ENCODE measurements at places on chromosomes 6 and 20. TPM values are rescaled to one million over a fixed set of nuclear protein-coding genes. Genes with fewer than 3 reads are reported as not detected.
A peak's percentile ranks its signal among the peaks of the same experiment; 100 is the strongest.

- H3K4me3 ChIP-seq: peak overlapping the region; percentile 16
- H3K4me1 ChIP-seq: no peaks in the 10 kb centered on the region
- no peaks in the 10 kb centered on the region for H3K36me3 ChIP-seq
- no peaks in the 10 kb centered on the region for H3K27me3 ChIP-seq
These were observed 89.8 kb upstream of the PRSS16 start for GRCh38 chr6:27157459-27158315.

DNA sequence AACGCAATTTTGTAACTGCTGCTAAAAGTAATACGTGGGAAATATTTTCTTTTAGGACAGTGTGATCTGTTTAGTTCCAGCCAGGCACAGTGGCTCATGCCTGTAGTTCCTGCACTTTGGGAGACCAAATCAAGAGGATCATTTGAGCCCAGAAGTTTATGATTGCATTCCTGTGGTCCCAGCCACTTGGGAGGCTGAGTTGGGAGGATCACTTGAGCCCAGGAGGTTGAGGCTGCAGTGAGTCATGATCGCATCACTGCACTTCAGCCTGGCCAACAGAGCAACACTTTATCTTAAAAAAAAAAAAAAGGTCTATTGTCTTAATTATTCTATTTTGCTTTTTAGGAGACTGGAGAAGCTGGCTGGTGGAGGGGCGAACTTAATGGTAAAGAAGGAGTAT, 101.5 kb downstream of the CD2AP start:
- no peak for DNase-seq
- no peak overlapping the region for H3K27ac ChIP-seq
- H3K4me1 ChIP-seq: no peaks in the 10 kb centered on the region
- H3K27me3 ChIP-seq: no peaks in the 10 kb centered on the region
- H3K36me3 ChIP-seq: peaks cover 62% of the 10 kb centered on the region

- no peak overlapping the region for H3K4me3 ChIP-seq
- H3K27me3 ChIP-seq: no peaks in the 10 kb centered on the region
These were observed 667.3 kb upstream of the CITED2 start for GRCh38 chr6:140041571-140042332.

DNA sequence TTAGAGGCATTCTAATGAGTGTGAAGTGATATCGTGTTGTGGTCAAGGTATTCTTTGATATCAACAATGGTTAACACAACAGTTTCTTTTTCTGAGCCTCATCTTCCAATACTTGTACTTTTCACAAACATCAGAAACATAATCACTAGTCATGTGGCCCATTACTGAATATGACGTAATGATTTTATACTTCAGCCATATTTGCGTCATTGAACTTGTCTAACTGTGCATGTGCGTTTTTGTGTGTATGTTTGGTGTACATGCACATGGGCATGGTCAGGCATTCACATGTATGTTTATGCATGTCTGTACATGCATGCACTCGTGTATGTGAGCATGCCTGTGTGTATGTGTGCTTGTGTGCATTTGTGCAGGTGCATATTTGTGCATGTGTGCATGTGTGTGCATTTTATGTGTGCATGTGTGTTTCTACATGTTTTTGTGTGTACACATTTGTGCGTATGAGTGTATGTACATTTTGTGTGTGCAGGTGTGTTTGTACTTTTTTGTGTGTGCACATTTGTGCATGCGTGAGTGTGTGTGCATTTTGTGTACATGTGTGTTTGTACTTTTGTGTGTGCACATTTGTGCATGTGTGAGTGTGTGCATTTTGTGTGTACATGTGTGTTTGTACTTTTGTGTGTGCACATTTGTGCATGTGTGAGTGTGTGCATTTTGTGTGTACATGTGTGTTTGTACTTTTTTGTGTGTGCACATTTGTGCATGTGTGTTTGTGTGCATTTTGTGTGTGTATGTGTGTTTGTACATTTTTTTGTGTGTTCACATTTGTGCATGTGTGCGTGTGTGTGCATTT, 29.4 kb downstream of the PRR18 start:
- no peak overlapping the region for H3K27ac ChIP-seq
- H3K4me3 ChIP-seq: no peak overlapping the region
- H3K27me3 ChIP-seq: no peaks in the 10 kb centered on the region
- no peaks in the 10 kb centered on the region for H3K36me3 ChIP-seq
- no peaks in the 10 kb centered on the region for H3K4me1 ChIP-seq

DNA sequence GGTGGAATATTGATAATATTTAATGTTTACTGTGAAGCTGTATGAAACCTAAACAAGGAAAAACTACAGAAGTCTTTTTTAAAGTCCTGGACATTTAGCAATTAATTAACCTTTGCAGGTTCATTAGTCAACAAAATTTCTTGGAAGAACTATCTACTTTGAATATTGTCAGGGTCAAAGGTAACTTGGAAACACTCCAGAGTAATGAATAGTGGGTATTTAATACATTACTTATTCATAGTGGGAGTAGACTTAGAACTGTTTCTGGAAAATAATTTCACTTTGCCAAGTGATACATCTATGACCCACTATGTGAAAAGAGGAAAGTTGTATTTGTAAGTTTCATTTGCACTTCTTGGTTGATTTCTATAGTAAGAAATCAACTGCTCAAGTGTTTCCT, 319.1 kb downstream of the TFAP2B start:
- no peak overlapping the region for H3K4me3 ChIP-seq
- no peaks in the 10 kb centered on the region for H3K36me3 ChIP-seq
- no peak for DNase-seq
- no peak overlapping the region for H3K27ac ChIP-seq
- H3K4me1 ChIP-seq: no peaks in the 10 kb centered on the region
- no peaks in the 10 kb centered on the region for H3K27me3 ChIP-seq

DNA sequence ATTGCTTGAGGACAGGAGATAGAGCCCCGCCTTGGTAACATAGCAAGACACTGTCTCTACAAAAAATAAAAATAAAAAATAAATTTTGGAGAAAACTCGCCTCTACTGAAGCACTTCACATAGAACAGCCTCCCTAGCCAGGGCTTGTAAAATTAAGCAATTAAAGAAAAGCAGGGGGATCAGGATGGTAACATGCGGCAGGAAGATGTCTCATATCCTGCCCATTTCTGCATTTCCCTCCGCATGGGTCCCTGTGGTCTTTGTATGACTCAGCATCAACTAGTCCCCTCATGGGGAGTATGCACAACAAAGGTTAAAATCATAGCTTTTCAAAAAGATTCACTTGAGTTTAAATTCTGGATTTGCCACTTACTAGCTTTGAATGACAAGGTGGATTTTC, 379.0 kb downstream of the EPHA7 start:
- no peaks in the 10 kb centered on the region for H3K27me3 ChIP-seq
- DNase-seq: no peak
- no peaks in the 10 kb centered on the region for H3K4me1 ChIP-seq
- no peaks in the 10 kb centered on the region for H3K36me3 ChIP-seq
- H3K27ac ChIP-seq: no peak overlapping the region

DNA sequence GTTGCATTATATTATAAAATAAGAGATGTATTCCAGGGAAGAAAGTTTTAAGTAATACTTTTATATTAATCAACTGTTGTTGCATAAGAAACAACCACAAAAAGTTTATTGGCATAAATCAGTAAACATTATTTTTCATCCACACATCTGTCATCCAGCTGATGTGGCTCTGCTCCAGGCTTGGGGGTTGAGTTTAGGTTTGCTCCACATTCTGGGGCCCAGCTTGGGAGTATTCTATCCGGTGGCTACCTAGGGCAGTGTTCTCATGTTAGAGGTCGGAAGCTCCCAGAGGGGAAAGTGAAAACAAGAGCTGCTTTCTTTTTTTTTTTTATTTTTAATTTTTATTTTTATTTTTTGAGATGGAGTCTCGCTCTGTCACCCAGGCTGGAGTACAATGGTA, 728.4 kb upstream of the FLRT3 start:
- no peak overlapping the region for H3K4me3 ChIP-seq
- H3K27me3 ChIP-seq: no peaks in the 10 kb centered on the region
- peak; percentile 48 for DNase-seq
- H3K4me1 ChIP-seq: no peaks in the 10 kb centered on the region
- no peak overlapping the region for H3K27ac ChIP-seq

DNA sequence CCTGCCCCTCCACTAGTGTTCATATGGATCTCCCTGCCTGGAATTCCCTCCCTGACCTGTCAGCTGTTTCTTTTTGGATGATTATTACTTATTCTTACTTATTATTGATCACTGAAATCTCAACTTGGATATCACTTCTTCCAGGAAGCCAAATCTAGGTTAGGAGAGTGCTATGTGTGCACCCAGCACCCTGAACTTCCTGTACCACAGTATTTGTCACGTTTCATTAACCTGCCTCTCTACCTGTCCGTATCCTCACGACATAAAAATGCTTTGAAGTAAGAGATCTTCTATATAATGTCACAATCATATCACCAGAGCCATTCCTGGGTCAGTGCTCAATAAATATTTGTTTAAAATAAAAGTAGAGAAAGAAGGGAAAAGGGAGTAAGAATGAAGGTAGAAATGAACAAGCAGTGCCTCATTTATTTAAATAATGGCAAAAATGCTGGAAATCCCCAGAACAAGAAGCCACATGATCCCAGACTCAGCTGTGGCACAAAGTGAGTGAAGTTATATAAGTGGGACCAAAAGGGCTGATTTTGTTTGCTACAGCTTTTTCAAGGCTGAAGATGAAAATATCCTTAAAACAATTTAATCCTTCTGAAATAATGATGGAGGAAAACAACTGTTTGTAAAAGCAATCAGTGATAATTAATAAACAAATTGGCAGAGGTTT, 88.0 kb upstream of the MANEA start:
- no peak overlapping the region for H3K4me3 ChIP-seq
- no peak for DNase-seq
- H3K36me3 ChIP-seq: no peaks in the 10 kb centered on the region
- no peak overlapping the region for H3K27ac ChIP-seq
- H3K27me3 ChIP-seq: no peaks in the 10 kb centered on the region

DNA sequence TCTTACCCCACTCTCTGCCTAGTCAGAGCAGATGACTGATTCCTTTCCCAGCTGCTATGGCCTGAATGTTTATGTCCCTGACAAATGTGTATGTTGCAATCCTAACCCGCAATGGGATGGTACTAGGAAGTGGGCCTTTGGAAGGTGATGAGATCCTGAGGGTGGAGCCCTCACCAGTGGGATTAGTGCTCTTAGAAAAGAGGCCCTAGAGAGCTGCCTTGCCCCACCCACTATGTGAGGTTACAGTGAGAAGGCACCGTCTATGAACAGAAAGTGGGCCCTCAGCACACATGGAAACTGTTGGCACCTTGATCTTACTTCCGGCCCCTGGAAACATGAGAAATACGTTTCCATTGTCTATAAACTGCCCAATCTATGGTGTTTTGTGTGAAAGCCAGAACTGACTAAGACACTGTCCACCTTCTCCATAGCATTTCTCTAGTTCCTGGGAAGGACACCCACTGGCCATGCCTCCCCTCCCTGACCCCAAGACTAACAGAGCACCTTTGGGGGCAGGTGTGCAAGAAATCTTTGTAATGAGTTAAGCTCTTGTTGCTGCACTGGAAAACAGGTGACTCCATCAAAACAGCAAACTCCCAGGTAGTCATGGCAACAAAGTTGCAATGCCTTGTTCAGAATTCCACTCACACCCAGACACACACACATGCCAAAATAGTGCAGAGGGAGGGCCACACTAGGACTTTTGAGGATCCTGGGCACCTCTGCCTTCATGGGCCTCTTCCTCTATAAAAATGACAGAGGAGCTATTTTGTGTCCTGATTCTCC, 16.2 kb downstream of the GABRR2 start:
- no peak for DNase-seq
- peaks cover 5% of the 10 kb centered on the region for H3K4me1 ChIP-seq
- H3K36me3 ChIP-seq: no peaks in the 10 kb centered on the region
- no peaks in the 10 kb centered on the region for H3K27me3 ChIP-seq
- no peak overlapping the region for H3K27ac ChIP-seq
- no peak overlapping the region for H3K4me3 ChIP-seq

- no peaks in the 10 kb centered on the region for H3K4me1 ChIP-seq
- H3K27me3 ChIP-seq: no peaks in the 10 kb centered on the region
- H3K4me3 ChIP-seq: no peak overlapping the region
- no peak overlapping the region for H3K27ac ChIP-seq
- no peaks in the 10 kb centered on the region for H3K36me3 ChIP-seq
These were observed 94.8 kb downstream of the GRM1 start for GRCh38 chr6:146123616-146124015.

DNA sequence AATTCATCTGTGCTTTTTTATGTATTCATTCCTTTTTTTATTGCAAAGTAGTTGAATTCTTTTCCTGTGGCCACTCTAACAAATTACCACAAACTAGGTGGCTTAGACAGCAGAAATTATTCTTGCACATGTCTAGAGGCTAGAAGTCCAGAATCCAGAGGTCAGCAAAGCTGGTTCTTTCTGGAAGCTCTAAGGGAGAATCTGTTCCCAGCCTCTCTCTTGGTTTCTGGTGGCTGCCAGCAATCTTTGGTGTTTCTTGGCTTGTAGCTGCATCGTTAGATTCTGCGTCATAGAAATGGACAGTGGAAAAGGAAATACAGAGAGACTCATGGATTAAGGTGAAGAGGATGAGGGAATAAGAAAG, 39.3 kb downstream of the GSTA2 start:
- H3K27me3 ChIP-seq: no peaks in the 10 kb centered on the region
- H3K4me3 ChIP-seq: no peak overlapping the region
- H3K36me3 ChIP-seq: no peaks in the 10 kb centered on the region

GRCh38 chr6:2669067-2669700, 81.5 kb downstream of the MYLK4 start:
- H3K36me3 ChIP-seq: no peaks in the 10 kb centered on the region
- H3K4me3 ChIP-seq: no peak overlapping the region
- no peak for DNase-seq
- no peak overlapping the region for H3K27ac ChIP-seq
- H3K4me1 ChIP-seq: no peaks in the 10 kb centered on the region
- no peaks in the 10 kb centered on the region for H3K27me3 ChIP-seq

GRCh38 chr6:66638099-66638498, 931.1 kb upstream of the EYS start:
- no peaks in the 10 kb centered on the region for H3K4me1 ChIP-seq
- no peaks in the 10 kb centered on the region for H3K36me3 ChIP-seq
- H3K27me3 ChIP-seq: no peaks in the 10 kb centered on the region

GRCh38 chr6:90019216-90019615, 124.9 kb downstream of the GJA10 start:
- H3K4me3 ChIP-seq: no peak overlapping the region
- no peaks in the 10 kb centered on the region for H3K27me3 ChIP-seq
- no peak for DNase-seq
- no peak overlapping the region for H3K27ac ChIP-seq

DNA sequence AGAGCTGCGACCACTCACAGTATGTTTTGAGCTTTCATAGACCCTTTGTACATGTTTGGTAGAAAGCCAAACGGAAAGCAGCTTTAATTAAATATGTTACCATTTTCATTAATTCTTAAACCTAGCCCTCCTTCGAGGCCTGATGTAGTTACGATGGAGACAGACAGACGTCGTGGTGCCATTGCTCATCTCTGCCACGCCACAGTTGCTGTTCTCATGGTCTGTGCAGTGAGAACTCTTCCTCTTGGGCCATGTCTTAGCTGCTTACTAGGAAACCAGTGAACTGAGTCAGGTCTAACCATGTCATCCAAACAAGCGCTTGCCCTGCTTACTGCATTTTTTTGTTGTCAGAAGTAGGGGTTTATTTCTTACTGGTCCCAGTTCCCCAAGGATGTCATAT, 62.8 kb downstream of the SNX9 start:
- H3K4me1 ChIP-seq: no peaks in the 10 kb centered on the region
- no peak for DNase-seq
- no peaks in the 10 kb centered on the region for H3K36me3 ChIP-seq

The SLPI gene
- 103 TPM for total RNA-seq

The ARMH2 gene
- total RNA-seq: not detected

The RIPPLY2 gene
- not detected for total RNA-seq

The CRISP1 gene
- total RNA-seq: not detected

The ZNFX1 gene
- total RNA-seq: 45.2 TPM

The PROCR gene
- 79.5 TPM for total RNA-seq

The ELOVL4 gene
- 0.90 TPM for total RNA-seq
